ENCODE measurements at places on chromosomes 3 and 15.

DNA sequence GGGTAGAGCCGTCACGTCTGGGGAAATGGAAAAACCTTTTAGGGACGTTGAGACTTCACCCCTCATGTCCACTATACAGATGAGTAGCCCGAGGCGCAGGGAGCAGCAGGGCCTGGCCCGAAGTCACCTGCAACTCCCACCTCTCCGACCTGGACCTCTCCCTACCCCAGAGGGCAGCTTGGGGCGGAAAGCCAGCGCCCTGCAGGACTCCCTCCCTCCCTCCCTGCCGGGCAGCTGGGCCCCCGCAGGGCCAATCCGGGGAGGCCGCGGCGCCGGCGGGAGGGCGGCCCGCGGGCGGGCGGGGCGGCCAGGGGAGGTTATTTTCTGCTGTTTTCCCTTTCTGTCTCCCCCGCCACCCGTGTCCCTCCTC, 2.0 kb downstream of the WNT7A start:
- no peak for DNase-seq

- no peak for DNase-seq
Observed at GRCh38 chr3:143601723-143602484, 246.4 kb downstream of the SLC9A9 start.

DNA sequence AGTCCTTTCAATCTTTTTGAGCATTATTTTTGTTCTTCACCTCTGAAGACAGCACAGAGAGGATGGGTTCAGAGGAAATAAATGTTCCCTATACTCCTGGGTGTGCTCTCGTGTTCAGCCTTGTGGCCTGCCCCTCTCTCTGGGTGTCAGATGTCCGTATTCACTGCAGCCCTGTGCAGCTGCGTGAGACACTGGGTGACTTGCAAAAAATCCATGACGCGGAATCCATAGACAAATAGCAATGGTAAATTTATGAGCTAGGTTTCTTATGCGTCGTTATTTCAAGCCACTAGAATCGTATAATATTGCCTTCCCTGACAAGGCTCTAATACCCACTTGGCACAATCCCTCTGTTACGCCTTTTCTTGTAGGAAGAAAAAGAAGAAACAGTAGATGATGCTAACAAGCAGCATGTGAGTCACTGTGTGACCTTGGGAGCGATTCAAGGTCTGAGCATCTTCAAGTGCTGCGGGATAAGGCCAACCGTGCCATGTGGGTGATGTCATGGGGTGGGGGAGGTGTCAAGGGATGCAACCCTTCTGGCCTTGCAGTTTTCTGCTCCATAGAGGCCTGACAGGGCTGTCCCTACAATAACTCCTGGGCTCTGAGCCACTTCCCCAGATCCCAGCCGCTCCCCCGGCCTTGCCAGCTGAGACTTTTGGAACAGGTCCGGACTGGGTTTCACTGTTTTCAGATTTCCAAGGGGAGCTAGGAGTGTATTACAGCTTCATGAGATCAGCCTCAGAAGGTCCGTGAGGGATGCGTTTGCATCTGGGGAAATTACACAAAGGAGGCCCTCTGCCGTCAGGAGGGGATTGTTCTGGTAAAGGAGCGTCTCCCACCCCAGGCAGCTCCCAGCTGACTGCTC, 47.6 kb upstream of the POMGNT2 start:
- DNase-seq, result no peak

DNA sequence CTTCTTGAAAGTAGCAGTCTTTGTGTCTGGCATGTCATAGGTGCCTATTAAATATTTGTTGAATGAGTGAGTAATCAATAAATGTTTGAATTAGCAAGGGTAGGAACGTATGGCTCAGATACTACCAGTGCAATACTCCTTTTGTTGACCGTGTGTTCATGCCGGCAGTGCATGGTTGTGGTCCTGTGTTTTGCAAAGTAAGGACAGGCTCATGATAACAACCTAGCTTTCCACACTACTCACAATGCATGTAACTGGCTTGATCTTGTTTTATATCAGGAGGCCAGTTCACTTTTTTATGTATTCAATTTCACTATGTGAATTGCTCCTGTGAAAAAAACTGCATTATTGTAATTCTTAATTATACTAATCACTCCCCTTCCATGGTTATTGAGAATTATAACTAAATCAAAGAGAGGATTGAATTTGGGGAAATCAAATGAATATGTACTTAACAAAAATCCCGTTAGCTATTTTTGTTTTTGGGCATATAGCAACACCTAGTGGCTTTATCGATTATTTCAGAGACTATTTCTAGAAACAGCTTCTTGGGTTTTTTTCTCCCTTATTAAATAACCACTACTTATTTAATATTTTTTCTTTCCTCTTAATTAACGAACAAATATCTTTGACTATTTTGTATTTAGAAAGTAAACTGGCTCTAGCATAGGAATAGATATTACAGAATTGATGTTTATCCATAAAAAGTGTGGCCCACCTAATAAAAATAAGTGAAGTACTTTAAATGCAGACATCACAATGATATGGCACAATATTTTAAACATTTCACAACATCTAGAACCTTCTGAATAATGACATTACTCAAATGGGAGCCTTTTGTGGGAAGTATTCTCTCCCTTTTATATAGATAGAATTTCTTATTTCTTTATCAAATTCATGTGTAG, 218.5 kb downstream of the BBX start:
- no peak for DNase-seq

GRCh38 chr15:70342141-70342540, 244.4 kb upstream of the TLE3 start:
- DNase-seq, result no peak

GRCh38 chr3:172647823-172648222, 63.0 kb downstream of the NCEH1 start:
- no peak for DNase-seq

DNA sequence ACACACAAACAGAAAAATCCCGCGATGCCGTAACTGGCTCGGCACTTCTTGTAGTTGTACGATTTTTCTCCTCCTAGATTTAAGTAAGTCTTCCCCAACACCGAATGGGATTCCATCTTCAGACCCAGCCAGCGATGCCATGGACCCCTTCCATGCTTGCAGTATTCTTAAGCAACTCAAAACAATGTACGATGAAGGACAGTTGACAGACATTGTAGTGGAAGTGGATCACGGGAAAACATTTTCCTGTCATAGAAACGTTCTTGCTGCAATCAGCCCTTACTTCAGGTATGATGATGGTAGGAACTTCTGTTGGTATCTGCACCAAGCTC, 763 bp downstream of the KBTBD8 start:
- DNase-seq, result no peak

GRCh38 chr3:171375666-171376595, 84.3 kb downstream of the TNIK start:
- no peak for DNase-seq

DNA sequence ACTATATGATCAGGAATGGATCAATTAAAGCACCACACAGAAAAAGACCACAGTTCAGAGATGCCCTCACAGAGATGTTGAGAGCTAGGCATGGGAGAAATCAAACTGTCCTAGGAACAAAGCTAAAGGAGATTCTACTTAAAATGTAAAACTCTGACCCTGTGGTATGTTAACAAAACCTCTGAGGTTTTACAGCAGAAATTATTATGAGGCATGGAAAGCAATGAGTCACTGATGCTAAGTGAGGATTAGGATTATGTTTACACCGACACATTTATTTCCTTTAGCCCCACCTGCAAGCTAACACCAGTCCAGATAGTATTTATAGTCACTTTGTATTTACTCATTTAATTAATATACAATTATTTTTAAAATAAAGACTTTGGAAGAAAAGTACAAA, 1242.2 kb downstream of the OTOL1 start:
- DNase-seq, result no peak

GRCh38 chr3:79264892-79265291, 502.9 kb downstream of the ROBO1 start:
- DNase-seq, result no peak

DNA sequence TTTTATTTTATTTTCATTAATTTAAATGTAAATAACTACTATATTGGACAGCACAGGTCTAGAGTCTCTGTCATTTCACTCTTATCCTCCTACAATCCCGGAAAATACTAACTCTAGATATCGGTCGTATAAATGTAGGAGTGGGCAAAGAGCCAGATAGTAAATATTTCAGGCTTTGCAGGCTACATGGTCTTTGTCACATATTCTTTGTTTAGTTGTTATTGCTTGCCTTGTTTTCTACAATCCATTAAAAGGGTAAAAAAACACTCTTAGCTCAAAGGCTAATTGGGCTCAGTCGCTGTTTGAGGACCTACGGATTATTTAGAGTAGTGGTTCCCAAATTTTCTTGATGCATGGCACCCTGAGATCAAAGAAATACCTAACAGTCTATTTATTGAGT, 1.7 kb downstream of the KNL1 start:
- no peak for DNase-seq

DNA sequence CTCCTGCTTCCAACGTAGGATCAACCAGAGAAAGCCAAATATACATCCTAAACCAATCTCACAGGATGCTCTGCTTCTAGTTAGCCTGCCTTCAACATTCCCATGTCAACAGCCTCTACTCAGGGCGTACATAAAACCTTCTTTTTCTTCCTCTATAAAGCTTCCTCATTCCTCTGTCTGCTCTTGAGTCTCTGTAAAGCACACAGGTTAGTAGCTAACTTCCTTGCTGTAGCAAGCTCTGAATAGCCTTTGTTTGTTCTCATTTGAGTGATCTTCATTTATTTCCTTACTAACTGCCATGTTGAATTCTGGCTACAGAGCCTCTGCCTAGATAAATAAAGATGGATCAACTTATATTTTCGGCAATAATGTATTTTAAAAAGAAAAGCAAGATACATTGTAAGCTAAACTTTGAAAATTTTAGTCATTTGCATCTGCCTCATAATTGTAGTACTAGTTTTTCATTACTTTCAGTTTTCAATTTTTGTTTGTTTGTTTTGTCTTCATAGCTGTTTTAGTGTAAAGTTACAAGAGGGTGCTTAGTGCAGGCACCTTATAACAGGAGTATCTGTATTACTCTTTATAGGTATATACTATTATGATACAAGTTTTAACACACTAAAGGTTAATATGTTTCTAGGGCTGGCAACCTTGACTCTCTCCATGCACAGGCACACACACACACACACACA, 498.2 kb downstream of the PYDC2 start:
- DNase-seq, result no peak

- no peak for DNase-seq
Observed at GRCh38 chr15:101315736-101316135, 20.7 kb upstream of the SNRPA1 start.

GRCh38 chr3:42493126-42493797, 9.2 kb upstream of the VIPR1 start:
- DNase-seq, result no peak

DNA sequence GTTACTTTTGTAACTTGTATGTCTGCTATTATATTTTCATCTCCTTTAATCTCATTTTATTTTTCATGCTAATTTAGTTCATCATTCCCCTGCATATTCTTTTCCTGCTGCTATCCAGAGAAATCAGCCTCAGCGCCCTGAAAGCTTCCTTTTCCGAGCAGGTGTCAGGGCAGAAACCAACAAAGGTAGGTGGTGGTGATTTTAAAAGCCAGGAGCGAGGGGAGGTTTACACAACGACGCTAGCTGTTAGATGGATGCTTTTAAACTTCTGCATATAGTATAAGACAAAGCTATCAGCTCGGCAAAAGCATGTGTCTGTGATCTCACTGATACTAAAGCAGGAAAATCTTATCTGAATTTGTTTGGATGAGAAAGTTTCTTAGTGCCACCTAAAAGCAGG, 75.0 kb downstream of the LRCH3 start:
- no peak for DNase-seq

GRCh38 chr3:32302601-32303398, 64.3 kb downstream of the CMTM8 start:
- DNase-seq, result no peak

- DNase-seq, result no peak
Observed at GRCh38 chr3:196406811-196407470, 25.3 kb downstream of the UBXN7 start.

- no peak for DNase-seq
Observed at GRCh38 chr15:96330064-96330449, 443 bp upstream of the NR2F2 start.

GRCh38 chr3:63877737-63878393, 14.2 kb downstream of the ATXN7 start:
- DNase-seq, result no peak

GRCh38 chr3:122934251-122934650, 93.3 kb downstream of the SEMA5B start:
- no peak for DNase-seq

GRCh38 chr15:90760661-90761232, 43.6 kb downstream of the BLM start:
- no peak for DNase-seq

DNA sequence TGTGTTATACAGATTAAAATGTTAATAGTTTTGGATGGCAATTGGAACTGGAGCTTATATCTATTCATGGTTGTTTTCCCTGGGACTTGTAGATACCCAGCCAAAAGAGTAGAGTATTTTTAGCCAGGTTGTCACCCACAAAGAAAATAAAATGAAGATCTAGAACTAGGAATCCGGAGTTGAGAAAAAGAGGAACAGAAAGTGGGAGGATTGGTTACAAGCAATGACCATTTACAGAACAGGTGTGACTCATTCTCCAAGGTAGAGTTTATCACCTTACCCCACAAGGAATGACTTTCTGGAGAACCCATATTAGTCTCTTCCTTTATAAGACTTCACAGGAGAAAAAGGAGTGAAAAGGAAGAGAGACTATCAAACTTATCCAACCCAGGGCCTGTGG, 99.8 kb downstream of the TMEM108 start:
- DNase-seq, result no peak

DNA sequence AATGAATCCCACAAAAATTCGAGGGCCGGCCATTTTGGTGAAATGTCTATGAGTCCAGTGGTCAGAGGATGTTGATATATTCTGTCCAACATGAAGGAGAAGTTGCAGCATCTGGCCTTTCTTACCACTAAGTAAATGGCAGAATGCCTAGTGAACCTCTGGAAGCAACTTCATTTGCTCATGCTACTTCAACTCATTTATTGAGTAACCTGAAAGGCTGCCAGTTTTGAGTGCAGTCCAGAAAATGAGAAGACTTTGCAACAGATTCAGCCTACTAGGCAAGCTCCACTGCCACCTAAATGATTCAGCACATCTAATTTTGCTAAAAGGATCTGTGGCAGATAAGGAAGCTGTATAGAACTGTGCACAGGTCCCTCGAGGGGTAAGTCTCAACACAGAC, 265.0 kb downstream of the OPA1 start:
- DNase-seq, result no peak

DNA sequence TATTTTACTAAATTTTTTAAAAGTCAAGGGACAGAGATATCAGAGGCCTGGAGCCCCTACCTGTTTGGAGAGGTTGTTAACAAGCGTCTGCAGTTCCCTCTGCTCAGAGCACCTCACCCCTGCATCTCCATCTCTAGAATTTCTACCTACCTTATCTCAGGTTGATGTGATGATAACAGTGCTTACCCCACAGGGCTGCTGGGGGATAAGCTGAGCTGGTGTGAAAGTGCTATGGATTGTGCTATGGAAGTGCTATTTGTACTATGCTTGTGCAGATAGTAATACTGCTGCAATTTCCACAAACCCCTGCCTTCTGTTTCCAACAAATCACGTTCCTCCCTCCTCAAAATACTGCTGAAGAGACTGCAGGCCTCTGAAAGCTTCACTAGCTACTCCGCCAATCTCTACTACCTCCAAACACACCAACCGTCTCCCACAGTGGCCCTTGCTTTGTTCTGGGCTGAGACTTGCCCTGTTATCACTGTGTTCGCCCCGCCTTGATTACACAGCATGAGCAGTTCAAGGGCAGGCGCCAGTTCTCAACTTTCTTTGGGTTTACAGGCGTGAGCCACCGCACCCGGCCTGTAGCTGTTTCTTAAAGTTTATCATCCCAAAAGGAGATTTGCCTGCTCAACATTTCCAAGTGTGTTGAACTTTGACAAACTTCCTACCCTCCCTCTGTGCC, 28.4 kb upstream of the PARL start:
- DNase-seq, result no peak
